Activated T-helper 9 cell treated with anti-CD3 and anti-CD28 coated beads, Interleukin-2, amount 50 U/mL, for 16 hours (primary cell): ENCODE measurements at places on chromosomes 16 and 17.

DNA sequence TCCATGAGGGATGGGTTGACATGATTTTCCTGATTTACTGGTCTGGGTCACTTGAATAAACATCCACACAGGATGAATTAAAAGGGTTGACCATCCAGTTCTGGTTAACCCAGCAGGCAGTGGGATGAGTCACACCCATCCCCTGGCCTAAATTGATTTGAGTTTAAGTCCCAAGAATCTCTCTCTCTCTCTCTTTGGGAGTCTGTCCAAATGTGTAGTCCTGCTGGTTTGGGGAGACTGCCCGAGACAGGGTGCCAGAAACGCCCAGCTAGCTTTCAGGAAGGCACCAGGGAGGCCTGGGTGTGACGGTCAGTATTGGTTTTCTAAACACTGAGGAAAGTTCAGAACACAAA lies 38.8 kb downstream of the SCPEP1 start:
- no peak for DNase-seq

- no peak for DNase-seq
These were observed 5.4 kb downstream of the LHX1 start for GRCh38 chr17:36942631-36943125.

- DNase-seq: no peak
These were observed 36.0 kb upstream of the ADAMTS18 start for GRCh38 chr16:77470851-77471250.

GRCh38 chr17:29883497-29883896 lies 46.5 kb downstream of the SSH2 start:
- DNase-seq: no peak
